Left lobe of liver (tissue), 2 donors: ENCODE measurements at places on chromosomes 6 and 20. TPM values are rescaled to one million over a fixed set of nuclear protein-coding genes. Genes with fewer than 3 reads are reported as not detected.

- DNase-seq: no peak
Observed at GRCh38 chr6:134373282-134373922, 55.5 kb upstream of the SGK1 start.

EDN1 gene
- total RNA-seq: 0.33 TPM

LY6G6D gene
- not detected for total RNA-seq

HLA-A gene
- 125 TPM for total RNA-seq

PI3 gene
- not detected for total RNA-seq

GRCh38 chr20:62227977-62228958 lies 8.2 kb upstream of the HRH3 start:
- no peak for DNase-seq

SLC4A11 gene
- total RNA-seq: 0.18 TPM

RNF182 gene
- total RNA-seq: 0.05 TPM

DNA sequence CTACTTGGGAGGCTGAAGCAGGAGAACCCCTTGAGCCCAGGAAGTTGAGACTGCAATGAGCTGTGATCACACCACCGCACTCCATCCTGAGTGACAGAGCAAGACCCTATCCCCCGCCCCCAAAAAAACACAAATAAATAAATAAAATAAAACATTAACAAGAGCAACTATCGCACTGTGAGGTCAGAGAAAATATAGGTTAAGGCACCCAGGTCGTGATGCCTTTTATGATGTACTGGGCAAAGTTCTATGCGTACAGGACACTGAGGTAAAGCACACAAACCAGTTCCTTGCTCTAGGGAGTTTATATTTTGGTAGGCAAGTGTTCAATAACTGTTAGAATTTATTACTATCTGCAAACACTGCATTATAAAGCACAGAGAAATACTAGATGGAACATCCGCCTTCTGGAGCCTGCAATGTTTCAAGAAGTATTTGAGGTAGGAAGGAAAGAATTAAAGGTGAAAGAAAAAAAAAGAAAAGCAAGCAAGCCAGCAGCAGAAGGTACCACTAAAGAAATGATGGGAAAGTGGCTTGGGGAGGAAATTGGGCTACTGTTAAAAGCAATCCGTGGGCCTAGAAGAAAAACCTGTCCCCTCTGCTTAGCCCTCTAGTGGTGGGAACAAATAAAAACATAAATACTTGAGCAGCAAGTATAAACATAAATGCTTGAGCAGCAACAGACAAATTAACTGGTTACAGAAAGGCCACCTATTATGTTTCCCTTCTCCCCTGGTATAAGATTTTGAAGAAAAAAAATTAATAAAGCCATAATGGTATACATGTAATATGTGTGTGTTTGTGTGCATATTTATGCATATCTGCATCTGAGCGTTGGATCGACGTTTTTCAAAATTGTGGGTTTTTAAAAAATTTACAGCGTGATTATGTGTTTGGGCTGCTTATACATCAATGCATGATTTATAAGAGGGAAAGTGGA lies 128.0 kb downstream of the PHACTR1 start:
- no peak for DNase-seq
